CD4-positive, alpha-beta T cell treated with Interleukin-2 at 100 ng/mL for 4 hours (primary cell): ENCODE measurements at places on chromosomes 6 and 20.

GRCh38 chr6:170522565-170523183 is 30.4 kb downstream of the PSMB1 start:
- no peak for DNase-seq

DNA sequence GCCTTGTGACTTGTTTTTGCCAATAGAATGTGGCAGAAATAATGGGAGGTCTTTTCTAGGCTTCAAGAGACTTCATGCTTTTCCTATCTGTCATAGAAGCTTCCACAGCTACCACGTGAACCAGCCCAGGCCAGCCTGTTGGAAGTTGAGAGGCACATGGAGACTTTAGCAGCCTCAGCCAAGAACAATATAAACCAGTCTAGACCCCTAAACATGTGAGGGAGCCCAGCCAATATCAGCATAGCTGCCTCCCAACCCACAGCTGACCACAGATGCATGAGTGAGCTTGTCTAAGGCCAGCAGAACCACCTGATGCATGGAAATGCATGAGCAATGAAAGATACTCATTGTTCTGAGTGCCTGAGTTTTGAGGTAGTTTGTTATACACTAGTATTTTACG is 540.7 kb upstream of the BTBD3 start:
- no peak for DNase-seq

DNA sequence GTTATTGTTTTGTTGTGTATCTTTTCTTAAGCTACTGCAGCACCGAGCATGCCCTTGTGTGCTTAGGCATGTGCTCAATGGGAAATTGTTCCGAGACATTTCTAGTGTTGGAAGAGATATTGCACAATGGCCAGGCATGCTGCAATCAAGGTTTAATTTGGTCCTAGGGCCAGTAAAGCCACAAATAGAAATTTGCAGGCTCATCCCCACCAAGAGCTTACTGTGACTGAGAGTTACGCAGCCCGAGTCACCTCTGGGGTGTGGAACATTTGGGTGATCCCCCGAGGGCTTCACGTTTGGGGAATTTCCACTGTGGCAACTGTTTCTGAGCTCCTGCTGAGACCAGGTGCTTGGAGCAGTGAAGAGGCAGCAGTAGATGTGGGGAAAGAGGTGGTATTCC is 65.8 kb downstream of the ADTRP start:
- peak; percentile 21 for DNase-seq

- no peak for DNase-seq
These were observed 96.1 kb downstream of the NUS1 start for GRCh38 chr6:117771403-117771802.

GRCh38 chr20:44003609-44004008 is 89.0 kb downstream of the TOX2 start:
- no peak for DNase-seq

DNA sequence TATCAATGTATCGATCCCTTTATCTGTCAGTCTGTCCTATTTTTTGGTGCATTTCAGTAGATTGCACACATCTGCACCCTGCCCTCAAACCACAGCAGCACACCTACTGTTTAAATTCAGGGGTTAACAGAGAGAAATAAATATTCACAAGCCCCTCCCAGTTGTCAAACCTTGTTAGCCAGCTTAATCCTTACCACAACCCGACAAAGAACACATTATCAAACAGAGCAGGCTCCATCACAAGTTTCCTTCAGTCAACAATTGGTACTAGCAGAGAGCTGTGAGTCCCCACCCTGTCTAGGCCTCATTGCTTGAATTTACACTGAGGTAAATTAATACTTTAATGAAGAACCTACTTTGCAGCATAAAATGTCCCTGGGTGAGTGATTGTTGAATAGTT is 249.8 kb downstream of the FNDC1 start:
- no peak for DNase-seq

- peak; percentile 71 for DNase-seq
These were observed 3.8 kb downstream of the DIDO1 start for GRCh38 chr20:62922451-62922921.

DNA sequence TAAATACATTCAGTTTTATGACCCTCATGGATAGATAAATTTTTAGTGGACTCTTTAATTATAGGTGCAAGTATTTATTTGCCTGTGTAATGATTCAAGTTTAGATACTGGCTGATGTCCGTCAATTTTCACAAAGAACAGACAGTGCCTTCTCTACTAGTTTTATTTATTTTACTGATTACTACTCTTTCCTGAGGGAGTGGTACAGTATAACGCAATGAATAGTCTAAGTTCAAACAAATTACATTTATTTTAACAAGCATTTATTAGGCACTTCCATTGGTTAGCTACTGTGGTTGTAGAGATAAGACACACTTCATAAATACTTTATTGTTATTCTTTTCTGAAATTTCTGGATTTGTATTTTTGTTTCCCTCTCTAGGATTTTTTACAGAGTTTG is 74.3 kb downstream of the ADGRG6 start:
- no peak for DNase-seq

DNA sequence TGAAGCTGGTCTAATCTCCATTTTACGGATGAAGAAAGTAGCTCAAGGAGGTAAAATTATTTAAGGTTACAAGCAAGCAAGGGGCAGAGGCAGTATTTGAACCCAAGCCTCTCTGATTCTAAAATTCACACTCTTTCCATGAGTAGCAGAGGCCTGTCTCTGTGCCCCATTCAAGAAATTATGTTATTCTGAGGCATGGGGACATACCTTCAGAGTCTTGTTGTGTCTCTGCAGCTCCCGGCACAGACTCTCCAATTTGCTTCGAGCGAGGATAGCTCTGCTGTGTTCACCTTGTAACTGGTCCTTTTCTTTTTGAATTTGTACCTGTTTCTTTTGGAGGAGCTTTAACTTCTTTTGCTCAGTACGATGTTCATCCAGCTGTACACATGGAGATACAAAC is 21.5 kb downstream of the TXLNB start:
- no peak for DNase-seq

DNA sequence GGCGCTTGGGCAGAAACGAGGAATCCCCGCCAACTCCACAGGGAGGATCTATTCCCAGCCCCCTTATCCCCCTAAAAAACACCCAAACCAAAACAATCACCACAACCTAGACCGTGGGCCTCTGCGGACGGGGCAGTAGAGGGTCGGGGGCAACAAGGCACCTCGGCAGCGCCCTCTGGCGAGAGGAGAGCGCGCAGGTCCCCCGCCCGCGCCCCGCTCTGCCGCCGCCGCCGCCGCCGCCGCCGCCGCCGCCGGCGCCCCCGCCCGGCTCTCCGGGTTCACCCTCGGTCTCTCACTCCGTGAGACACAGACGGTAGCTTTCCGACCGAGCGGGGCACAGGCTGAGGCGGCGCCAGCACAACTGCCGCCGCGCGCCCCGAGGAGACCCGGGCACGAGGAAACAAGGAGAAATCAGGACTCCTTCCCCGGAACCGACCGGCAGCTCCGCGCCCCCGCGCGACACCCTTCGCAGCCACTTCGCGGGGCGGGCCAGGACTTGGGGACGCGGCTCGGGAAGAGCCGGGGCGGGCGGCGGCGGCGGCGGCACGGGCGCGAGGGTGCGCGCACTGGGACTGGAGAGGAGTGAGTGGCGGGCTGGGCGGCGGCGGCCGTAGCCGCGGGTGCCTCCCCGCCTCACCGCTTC is at the start of gene SLC35F1:
Gene SLC35F1 (plus strand): TSS at position 307 of the 643 bp plus-strand sequence.
- DNase-seq = no peak

- no peak for DNase-seq
These were observed 60.7 kb upstream of the GJE1 start for GRCh38 chr6:142071981-142072380.

- DNase-seq = no peak
These were observed 158.7 kb downstream of the UBE3D start for GRCh38 chr6:82906951-82907350.

GRCh38 chr20:10761786-10762185 is 88.0 kb upstream of the JAG1 start:
- DNase-seq = no peak

- no peak for DNase-seq
These were observed 14.1 kb upstream of the SIRPB2 start for GRCh38 chr20:1505361-1505760.

GRCh38 chr6:13575377-13575775 is 975 bp downstream of the SIRT5 start:
- no peak for DNase-seq

DNA sequence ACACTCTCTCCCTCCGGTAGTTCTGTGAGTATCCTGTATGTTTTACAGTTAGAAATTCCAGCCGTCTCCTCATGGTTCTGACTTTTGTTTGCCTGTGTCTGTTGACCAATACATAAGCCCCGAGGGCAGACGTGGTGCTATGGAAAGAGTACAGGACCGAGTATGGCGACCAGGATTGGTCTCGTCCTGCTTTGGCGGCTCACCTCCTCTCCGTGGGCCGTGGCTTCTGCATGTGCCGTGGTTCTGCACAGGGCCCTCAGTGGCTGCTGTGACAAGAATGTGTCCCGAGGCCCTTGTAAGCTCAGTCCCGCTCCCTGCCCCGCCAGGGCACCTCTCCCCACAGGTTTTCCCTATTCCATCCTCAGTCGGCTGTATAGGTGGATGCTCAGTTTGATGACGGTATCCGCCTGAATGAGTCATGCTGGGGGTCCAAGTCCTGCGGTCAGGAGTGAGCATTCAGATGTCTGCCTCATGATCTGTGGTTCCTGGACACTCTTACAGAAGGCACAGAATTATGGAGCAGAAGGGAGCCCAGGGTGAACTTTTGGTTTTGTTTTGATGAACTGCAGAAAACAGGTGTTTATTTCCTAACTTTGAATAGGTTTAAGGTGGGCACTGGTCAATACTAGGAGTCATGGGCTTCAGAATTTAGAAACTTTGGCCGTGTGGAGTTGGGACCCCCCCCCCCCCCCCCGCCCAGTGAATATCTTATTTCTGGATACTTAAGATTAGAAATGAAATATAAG is 1.2 kb downstream of the ARFGAP1 start:
- no peak for DNase-seq

DNA sequence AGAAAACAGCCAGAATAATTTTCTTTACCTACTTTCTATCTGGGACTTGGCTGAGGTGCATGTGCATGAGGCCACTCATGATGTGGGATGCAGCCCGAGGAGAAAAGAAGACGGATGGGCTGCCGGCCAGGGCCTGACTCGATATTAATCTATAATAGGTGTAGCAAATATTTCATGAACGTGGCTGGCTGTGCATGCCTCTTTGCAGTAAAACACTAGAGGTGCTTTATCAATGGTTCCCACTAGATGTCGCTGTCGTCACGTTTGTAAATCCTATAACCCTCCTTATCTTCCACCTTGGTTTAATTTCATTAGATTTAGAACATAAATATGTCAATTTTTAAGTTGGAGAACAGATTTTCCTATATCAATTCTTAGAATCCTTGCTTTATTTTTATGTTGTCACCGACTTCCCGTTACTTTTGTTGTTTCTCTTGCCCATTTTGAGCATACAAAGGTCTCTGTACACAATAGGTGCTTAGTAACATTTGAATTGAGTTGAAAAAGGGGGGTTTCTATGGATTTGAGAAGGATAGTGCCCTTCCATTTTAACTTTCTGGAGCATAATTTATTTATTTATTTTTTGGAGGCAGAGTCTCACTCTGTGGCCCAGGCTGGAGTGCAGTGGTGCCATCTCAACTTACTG is 19.6 kb upstream of the FERMT1 start:
- peak; percentile 55 for DNase-seq

DNA sequence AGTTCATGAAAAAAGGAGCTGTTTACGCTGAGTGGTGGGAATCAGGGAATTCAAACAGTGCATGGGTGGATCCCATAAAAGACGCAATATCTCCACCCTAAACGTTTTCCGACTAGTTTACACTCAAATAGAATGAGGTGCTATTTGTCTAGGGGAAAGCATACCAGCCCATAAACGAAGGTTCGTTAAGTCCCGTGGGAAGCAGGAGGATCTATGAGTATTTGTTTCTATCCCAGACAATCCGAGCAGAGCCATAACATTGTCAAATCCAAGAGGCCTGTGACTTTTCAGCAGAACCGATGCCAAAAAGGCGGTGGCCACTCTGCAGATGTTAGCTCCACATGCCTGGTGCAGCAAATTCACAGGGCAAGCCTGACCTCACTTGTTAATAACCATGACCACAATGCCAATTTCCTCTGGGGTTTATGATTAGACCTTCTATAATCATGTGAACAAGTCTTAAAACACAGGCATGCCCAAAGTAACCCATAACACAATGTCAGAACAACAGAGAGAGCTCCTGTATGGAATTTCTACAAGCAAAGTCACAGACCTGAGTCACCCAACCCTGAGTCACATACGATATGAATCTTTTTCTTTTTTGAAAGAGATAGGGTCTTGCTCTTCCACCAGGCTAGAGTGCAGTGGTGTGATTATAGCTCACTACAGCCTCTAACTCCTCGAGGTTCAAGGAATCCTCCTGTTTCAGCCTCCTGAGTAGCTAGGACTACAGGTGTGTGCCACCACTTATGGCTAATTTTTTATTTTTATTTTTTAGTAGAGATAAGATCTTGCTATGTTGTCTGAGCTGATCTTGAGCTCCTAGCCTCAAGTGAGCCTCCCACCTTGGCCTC is 123.3 kb downstream of the KIF13A start:
- DNase-seq = no peak

DNA sequence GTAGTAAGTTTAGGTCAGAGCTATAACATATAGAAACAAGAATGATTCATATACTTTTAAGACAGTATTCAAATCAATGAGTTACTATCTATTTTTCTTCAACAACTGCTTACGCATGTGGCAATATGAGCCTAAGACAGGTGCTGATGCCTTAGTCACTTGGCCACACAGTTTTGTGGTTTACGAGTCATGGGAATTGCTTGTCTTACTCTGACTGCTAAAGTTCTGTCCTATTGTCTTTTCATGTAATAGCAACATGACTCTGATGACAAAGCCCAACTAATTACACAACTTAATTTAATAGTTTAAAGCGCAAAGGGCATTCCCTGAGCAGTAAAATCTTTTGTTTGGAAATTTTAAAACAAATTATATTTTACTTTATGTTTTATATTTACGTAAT is 159.3 kb upstream of the CENPW start:
- no peak for DNase-seq

- peak; percentile 61 for DNase-seq
These were observed 78.4 kb downstream of the GMPR start for GRCh38 chr6:16316741-16317251.

DNA sequence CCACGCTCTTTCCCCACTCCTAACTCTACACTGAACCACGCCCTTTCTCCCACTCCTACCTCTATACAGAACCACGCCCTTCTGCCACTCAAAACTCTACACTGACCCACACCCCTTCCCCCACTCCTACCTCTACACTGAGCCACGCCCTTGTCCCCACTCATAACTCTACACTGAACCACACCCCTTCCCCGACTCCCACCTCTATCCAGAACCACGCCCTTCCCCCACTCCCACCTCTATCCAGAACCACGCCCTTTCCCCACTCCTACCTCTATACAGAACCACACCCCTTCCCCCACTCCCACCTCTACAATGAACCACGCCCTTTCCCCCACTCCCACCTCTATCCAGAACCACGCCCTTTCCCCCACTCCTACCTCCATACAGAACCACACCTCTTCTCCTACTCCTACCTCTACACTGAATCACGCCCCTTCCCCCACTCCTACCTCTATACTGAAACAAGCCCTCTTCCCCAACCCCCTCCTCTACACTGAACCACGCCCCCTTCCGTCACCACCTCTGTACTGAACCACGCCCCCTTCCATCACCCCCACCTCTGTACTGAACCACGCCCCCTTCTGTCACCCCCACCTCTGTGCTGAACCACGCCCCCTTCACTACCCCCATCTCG is 10.1 kb downstream of the PXMP4 start:
- DNase-seq = no peak

- no peak for DNase-seq
These were observed 83.2 kb downstream of the DLL1 start for GRCh38 chr6:170207586-170208181.

GRCh38 chr6:153099636-153100035 is 31.4 kb downstream of the RGS17 start:
- no peak for DNase-seq
